ENCODE measurements at places on chromosomes 16 and 17. TPM values are rescaled to one million over a fixed set of nuclear protein-coding genes. Genes with fewer than 3 reads are reported as not detected.

SSTR5 gene
- total RNA-seq = 0.49 TPM

PRAC1 gene
- total RNA-seq = not detected

CDR2L gene
- 67.2 TPM for total RNA-seq

CTF1 gene
- total RNA-seq = not detected

NKIRAS2 gene
- 44.1 TPM for total RNA-seq

USH1G gene
- total RNA-seq = 0.07 TPM

CA7 gene
- total RNA-seq = not detected

KRT28 gene
- not detected for total RNA-seq

RAMP2 gene
- total RNA-seq = 1.7 TPM

CCL17 gene
- not detected for total RNA-seq

G6PC1 gene
- not detected for total RNA-seq

CCL14 gene
- not detected for total RNA-seq

SEPTIN12 gene
- not detected for total RNA-seq

NOG gene
- total RNA-seq = 0.78 TPM

ODAD4 gene
- 0.98 TPM for total RNA-seq

PRPSAP2 gene
- total RNA-seq = 42.7 TPM

SLC4A1 gene
- total RNA-seq = not detected

ASGR1 gene
- 1.4 TPM for total RNA-seq

PRSS8 gene
- total RNA-seq = 1.1 TPM

XYLT1 gene
- total RNA-seq = 0.97 TPM

RGS11 gene
- total RNA-seq = 5.5 TPM

CYGB gene
- total RNA-seq = 1.0 TPM

EVI2B gene
- not detected for total RNA-seq

TMEM238L gene
- not detected for total RNA-seq

MFSD6L gene
- total RNA-seq = not detected

SLC25A19 gene
- 17.5 TPM for total RNA-seq

MGAT5B gene
- 24.6 TPM for total RNA-seq

TBX6 gene
- 0.25 TPM for total RNA-seq

KIF18B gene
- 35.4 TPM for total RNA-seq

AATK gene
- total RNA-seq = 0.78 TPM

TMEM88 gene
- total RNA-seq = 0.23 TPM

CALCOCO2 gene
- 62.5 TPM for total RNA-seq

TSPAN10 gene
- 4.7 TPM for total RNA-seq

TNFRSF13B gene
- total RNA-seq = not detected

CCNF gene
- total RNA-seq = 22.6 TPM

TMC7 gene
- 9.1 TPM for total RNA-seq

ZNF48 gene
- total RNA-seq = 11.8 TPM

TSR1 gene
- 63.2 TPM for total RNA-seq

CHST5 gene
- total RNA-seq = 0.10 TPM

TMEM235 gene
- total RNA-seq = not detected

HYDIN gene
- total RNA-seq = 0.61 TPM

C17orf50 gene
- 0.14 TPM for total RNA-seq
